ENCODE measurements at places on chromosomes 12 and 14. TPM values are rescaled to one million over a fixed set of nuclear protein-coding genes. Genes with fewer than 3 reads are reported as not detected.

Gene SPIC
- total RNA-seq = not detected

Gene JAG2
- total RNA-seq = not detected

Gene HOXC6
- total RNA-seq = 0.84 TPM

Gene CCDC196
- total RNA-seq = not detected

Gene COPS7A
- 63.3 TPM for total RNA-seq

Gene MON2
- total RNA-seq = 12.2 TPM

Gene GPR137C
- 0.49 TPM for total RNA-seq

Gene MNAT1
- total RNA-seq = 75.5 TPM

Gene WNT5B
- 42.9 TPM for total RNA-seq

Gene NFYB
- total RNA-seq = 15.5 TPM

Gene GPR68
- total RNA-seq = 16.7 TPM

Gene LAG3
- total RNA-seq = 0.12 TPM

Gene CNIH1
- 157 TPM for total RNA-seq

Gene LRIG3
- total RNA-seq = 8.0 TPM

Gene KRT8
- 3.5 TPM for total RNA-seq

Gene DDN
- not detected for total RNA-seq

Gene SLC6A13
- total RNA-seq = not detected

Gene TSHR
- not detected for total RNA-seq

All from RPMI7951 (cell line).